Dorsolateral prefrontal cortex (tissue), 122 donors: ENCODE measurements at places on chromosomes 3 and 15.
A peak's percentile ranks its signal among the peaks of the same experiment; 100 is the strongest.

DNA sequence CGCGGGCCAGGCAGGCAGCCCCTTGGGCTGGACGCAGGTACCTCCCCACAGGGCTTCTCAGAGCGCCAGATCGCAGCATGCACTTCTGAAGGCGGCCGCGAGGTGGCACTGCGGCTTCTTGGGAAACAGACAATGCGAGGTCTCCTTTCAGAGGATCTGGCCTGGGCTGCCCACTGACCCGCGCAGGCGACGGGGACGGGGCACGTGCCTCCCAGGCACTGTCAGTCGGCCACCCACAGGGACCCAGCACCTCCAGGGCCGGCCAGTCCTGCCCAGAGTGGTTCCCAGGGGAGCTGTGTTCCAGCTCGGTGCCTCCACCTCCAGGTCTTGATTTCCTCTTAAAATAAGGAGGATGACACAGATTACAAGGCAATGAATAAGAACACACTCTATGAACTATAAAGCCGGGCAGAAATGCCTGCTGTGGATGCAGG lies 24.4 kb upstream of the TXNRD3 start:
- DNase-seq = peak; percentile 80

DNA sequence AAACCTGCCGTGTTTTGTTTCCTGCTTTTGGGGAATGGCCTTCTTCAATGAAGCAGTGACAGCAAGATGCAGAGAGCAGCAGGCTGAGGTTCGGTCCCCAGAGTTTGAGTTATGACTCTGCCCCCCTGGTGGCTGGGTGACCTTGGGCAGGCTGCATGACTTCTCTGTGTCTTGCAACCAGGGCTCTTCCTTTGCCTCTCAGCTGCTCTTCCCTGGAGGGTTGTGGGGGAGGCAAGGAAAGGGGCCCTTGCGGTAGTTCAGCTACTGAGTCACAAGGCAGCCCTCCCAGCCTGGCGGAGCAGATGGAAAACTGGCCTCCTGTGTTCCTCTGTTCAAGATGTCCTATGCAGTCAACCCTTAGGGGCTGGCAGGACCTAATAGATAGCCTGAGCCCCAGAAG lies 17.1 kb downstream of the CTXND1 start:
- DNase-seq = no peak

DNA sequence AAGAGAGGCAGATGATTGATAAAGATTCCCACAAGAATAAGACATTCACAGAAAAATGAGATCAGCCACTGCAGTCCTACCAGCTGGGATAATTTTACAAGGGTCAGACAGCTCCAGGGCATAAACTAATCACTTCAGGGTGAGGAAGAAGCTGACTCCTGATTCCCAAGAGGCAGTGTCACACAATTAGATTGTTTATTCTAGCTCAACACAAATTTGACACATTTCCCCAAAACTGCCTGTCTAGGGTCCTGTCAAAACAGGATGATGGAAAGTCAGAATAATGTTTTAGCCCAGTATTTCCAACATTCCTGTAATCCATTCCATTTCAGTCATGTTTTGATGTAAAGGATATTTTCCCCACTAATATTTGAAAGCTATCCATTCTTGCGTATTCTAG lies 110.8 kb downstream of the TNIK start:
- no peak for DNase-seq

- no peak for DNase-seq
These were observed 29.4 kb upstream of the AP4E1 start for GRCh38 chr15:50879016-50879617.

- DNase-seq = no peak
These were observed 29.5 kb downstream of the ARL8B start for GRCh38 chr3:5151586-5151985.

DNA sequence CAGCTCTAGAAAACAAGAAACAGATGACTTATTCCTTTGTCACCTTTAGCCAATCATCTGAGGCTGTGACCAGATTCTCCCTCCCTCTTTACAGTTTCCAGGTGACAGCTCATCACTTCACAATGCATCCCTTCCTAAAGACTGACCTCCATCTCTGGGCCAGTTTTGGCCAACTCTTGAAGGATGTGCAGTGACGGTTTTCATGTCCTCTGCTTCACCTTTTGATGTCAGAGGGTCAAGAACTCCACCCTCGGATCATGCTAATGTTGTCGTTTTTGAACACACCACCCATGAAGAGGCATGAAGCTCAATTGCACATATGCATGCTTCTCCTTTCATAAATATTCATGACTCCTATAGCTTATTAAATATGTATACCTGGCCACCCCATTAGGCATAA lies 161.2 kb upstream of the SYNPR start:
- DNase-seq = no peak

DNA sequence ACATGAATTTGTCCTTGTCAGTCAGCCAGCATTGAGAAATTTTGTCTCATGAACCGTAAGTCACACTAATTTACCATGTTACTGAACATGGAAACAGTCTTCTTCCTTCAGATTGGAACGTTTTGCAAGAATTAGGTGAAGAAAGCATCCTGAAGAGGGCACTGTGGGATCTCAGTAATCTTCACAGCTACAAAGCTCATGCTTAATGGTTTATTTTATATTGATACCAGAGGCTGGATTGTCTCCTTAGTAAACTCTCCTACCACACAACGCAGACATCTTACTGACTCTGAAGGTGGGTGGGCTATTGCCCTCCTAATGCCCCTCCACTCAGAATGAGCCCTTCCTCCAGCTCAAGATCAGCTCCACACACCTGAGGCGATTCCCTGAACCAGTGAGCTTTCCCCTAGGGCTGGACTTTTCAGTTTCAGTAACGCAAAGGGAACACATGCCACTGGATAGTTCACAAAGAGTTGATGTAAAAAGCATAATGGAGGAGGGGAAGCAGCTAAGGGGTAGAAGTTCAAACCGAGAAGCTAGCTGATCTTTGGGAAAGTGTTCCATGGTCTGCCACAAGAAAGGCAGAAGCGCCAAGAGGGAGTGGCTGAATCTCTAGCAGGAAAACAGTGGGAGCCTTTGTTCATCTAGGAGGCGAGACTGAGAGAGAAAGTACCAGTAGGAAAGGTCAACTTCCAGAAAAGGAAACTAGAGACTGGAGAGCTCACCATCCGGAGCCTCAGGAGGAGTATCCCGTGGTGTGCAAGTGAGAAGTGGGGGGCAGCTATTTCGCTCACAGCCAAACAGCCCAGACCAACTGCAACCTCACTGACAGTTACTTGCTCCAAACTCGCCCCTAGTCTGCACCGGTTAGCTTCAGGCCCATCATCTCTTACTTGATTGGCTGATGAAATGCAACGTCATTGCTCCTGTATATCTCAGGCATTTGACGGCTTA lies at the start of gene SLC9C1:
Gene SLC9C1 (minus strand): TSS at position 849 of the 954 bp plus-strand sequence. CDS start 7,425 bp downstream, outside the sequence.
- no peak for DNase-seq

- no peak for DNase-seq
These were observed 7.0 kb downstream of the SUCLG2 start for GRCh38 chr3:67647390-67647878.

- no peak for DNase-seq
These were observed 40.0 kb downstream of the SLC6A11 start for GRCh38 chr3:10855871-10856662.

DNA sequence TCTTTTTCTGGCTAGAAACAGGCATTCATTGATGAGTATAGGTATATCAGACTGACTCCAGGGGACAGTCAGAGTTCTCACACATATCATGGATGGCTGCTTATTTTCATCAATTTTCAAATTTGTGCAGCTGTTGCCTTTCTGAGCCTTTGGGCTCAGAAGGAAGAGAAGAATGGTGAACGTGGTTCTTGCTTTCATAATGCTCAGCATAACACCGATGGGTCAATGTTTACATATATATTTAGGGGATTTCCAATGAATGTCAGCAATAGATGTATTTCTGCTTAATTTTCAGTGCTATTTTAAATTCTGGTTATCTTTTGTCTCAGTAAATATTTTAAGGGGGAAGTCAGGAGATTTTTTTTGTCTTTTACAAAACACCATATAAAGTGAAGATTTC lies 581.4 kb upstream of the DPPA4 start:
- DNase-seq = no peak

- no peak for DNase-seq
These were observed 366.4 kb upstream of the AGTR1 start for GRCh38 chr3:148331081-148331846.

GRCh38 chr3:23182996-23183513 lies 20.1 kb upstream of the UBE2E2 start:
- DNase-seq = no peak

DNA sequence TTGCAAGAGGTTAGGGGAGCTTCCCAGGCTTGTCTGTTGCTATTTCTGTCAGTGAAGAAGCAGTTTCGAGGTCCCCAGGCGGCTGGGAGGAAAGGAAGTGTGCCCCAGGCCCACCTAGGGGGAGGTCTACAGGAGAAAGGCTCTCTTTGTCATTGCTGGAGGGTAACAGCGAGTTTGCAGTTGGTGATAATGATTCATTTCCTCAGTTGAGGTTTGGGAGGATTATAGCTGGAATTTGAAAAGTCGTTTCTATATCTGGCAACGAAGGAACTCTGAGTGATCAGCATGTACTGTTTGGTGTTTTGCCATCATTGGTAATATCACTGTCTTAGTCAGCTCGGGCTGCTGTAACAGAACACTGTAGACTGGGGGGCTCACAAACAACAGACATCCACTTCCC lies 65.5 kb upstream of the UBE3A start:
- DNase-seq = no peak

GRCh38 chr3:5181469-5182141 lies 5.9 kb upstream of the EDEM1 start:
- no peak for DNase-seq

DNA sequence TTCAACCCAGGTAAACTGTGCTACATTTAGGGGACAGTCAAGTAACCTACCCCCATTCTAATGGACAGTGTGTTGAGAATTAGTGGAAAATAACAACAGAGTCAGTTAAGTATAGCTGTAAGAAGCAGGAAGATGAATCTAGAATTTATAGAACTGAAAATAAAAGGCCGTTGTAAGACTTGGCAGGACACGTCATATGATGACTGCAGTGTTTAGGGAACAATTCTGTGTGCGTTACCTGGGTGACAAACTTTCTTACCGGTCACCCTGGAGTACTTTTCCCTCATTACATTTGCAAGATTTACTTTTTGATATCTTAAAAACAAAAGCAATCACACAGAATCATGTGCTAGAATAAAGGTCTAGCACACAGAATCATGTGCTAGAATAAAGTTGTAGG lies 536.3 kb upstream of the ZNF717 start:
- no peak for DNase-seq

DNA sequence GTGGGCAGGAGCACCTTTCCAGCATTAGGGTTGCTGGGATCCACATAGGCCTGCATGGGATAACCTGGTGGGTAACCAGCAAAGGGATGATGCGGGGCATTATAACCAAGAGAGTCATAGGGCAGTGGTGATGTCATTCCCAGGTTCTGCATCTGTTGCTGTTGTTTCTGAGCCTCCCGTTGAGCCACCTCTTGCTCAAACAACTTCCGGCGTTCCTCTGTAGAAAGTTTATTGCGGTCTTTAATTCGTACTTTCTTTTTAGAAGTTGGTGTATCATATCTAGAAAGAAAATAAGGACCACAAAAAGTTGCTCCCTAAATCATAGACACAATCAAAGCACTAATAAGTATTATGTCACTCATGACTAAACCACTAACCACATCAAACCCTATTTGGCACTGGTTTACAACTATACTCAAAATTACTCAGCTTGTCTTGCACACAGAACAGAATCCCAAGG lies 77.8 kb downstream of the NBEAL2 start:
- no peak for DNase-seq

DNA sequence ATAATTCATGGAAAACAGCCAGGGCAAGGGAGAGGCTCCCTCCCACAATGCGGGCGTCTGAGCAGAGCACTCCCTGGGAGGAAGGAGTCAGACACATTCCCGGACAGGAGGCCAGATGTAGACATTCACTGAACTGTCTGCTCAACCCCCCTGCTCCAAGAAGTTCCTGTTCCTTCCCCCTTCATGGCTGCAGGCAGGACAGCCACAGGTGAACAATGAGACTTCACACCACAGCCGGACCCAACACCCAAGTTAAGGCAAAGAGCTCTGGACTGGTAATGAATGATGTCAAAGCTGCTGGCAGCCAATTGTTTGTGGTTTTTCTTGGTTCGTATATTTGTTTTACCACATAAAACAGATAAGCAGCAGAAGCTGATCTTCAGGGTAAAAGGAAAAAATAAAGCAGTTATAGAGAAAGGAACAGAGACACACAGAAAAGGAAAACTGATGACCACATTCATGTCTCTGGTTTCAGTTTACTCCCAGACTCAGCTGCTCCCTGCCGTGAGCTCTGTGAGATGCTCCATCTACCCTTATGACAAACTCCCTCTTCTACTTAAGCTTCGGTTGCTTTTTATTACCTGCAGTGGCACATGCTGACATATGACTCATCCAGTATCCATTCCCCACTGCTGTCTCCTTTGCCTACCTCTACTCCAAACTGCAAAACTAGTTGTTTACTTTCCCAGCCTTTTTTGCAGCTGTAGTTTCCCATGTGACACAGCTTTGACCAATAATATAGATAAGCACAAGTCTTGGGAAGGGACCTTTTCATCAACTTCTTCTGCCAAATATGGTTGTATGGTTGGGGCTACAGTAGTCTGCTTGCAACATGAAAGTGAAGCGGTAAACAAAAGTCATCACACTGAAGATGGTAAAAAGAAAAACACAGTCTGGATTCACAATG lies 33.1 kb downstream of the DZIP1L start:
- DNase-seq = no peak

DNA sequence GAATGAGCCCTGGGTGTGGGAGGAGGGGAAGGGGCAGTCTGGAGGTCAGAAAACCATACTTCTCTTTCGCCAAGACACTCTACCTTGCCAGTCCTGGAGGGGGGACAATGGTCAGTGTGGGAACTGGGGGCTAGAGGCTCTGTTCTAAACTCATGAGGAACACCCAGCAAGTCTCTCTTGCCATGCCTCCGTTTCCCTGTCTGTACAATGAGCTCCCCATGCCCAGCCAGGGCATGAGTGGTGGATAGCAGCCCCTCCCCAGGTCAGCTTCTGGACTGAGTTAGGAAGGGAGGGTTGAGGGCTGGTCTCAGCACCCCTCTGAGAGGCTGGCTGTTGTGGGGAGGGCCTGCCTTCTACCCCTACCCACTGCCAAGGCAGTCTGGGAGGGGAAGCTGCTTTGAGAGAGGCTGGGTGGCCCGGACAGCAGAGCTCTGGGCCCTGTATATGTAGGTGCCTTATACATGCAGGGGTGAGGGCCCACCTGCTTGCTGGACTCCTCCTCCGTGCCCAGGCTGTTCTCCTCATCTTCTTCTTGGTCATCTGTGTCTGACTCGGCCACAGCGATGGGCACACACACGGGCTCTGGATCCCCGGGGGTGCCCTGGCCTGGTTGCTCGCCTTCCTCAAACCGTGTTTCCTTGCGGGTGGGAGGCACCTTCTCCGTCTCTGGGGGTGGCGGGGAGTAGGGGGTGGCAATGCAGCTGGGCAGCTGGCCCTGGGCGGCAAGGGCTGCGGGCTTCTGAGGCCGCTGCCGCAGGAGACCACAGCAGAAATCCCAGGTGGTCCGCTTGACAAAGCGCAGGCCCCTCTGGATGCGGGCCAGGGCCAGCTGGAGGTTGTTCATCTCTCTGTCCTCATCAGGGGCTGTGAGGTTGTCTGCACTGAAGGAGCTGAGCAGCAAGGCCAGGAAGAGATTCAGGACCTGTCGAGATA lies 68.8 kb downstream of the SCN5A start:
- no peak for DNase-seq

DNA sequence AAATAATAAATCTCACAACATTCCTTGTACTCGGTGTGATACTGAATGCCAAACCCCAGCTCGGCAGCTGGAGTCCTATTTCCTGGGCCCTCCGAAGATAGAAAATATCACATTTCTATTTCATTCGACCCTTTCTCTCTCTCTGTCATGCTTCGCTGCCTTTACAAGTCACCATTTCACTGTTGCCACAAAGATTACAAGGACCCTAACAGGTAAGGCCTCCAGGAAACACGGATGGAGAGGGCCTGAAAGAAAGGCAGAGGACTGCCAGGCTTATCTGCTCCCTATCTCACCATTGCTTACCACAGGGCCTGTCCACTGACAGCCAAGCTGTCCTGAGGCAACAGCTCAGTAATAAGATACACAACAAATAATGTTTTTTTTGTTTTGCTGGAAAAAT lies 376.5 kb downstream of the MECOM start:
- DNase-seq = no peak
